ENCODE measurements at places on chromosomes 7 and 10.

DNA sequence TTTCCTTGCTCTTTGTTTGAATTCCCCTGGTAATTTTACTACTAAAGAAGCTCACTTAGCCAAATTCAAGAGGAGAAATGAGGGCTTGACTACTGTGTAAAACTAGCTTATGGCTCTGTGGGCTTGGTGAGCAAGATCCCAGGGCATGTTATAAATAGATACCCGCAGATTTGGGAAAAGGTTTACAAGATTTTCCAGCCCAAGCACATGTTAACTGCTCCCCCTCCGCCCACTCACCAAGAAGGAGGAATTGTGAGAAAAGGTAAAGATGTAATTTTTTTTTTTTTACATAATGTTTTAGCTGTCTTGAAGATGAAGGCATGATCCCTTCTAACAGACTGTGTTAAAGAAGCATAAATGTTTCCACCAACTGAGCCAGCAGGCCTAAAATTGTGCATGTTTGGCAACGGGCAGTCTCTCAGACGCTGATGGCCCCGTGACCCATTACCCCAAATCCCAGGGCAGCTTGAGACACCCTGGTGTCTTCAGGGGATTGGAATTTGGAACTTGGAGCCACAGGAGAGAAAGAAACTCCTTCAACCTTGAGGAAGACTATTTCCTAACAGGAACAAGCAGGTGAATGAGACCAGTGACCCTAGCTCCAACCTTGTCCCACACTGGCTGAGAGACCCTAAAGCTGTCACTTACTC lies 429.8 kb upstream of the CELF2 start:
- DNase-seq: no peak

GRCh38 chr7:37448636-37449361 lies at the start of gene ELMO1:
ELMO1 (minus strand) TSS chr7:37448864; CDS start chr7:37342690, 106,174 bp downstream.
- peak; percentile 44 for DNase-seq

GRCh38 chr7:44172352-44172751 lies 16.9 kb downstream of the GCK start:
- DNase-seq: peak; percentile 13

DNA sequence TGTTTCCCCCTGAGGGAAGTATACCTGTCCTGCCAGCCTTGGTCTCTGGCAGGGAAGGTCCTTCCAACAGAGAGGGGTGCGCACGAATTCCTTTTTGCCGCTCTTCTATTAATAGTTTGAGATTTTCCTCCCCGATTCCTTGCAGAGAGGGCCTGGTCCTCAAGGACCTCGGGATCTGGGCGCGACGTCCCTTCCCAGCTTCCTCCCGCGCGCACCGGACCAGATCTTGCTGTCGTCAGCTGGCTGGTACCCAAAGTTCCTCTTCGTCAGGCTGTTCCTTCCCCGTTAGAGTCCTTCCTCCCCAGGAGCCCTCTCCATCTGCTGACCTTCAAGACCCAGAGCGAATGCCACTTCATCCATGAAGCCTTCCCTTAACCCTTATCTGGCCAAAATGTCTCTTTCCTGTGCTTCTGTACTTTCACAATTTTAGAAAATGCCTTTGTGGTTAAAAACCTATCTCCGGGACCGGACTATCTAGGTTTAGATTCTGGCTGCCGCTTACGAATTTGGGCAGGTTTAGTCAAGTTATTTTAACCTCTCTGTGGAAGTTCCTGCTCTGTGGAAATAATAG lies 851 bp upstream of the GOT1 start:
- DNase-seq: peak; percentile 49

- DNase-seq: no peak
Observed at GRCh38 chr10:126536656-126537055, 133.8 kb downstream of the C10orf90 start.

DNA sequence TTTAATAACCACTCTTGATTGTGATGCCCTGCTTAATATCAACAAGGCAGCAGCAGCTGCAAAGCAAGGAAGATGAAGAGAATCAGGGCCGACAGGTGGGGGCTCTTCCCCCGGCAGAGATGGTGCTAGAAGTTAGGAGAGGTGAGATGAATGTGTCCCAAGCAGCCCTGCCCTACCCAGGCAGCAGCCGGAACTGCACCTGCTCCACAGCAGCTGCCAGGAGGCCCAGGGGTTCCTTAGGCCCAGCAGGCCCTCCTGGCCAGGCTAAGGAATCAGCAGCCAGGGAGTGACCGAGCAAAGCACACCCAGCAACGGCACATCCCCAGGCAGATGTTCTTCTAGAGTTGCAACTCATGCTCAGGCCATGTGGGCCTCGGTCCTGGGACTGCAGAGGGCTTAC lies 17.9 kb downstream of the AFAP1L2 start:
- no peak for DNase-seq

DNA sequence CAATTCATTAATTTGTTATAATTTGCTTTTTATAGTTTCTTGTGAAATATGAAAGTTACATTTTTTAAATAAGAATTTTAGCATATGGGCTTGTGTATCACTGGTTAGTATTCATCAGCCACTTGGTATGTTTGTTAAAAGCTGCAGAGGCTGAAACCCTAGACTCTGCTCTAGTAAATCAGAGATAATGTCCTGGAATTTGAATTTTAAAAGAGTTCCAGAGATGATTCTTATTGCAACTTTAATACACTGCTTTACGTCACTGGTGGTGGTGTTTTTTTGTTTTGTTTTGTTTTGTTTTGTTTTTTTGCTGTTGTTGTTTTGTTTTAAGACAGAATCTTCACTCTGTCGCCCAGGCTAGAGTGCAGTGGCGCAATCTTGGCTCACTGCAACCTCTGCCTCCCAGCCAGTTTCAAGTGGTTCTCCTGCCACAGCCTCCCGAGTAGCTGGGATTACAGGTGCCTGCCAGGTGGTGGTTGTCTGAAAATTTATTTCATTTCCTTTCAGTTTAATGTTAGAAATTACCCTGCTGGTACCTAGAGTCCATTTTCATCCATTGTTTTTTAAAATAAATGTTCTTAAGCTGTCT lies 43.8 kb downstream of the PTPN12 start:
- no peak for DNase-seq

DNA sequence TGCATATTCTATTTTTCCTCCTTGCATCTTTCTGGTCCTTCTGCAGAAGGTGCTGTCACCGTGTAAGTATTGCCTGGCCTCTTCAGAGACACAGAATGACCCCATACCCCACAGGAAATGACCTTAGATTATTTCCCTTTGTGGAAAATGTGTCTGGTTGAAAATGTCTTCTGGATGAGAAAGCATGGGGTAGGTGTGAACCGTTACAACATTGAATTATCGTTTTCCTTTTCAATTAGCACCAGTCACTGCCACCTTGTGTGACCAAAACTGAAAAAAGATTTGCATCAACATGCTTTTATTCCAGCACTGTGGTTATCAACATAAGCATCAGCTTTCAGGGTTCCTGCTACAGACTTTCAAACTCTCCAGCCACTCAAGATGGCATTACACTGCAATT lies 58.0 kb upstream of the CELF2 start:
- no peak for DNase-seq

DNA sequence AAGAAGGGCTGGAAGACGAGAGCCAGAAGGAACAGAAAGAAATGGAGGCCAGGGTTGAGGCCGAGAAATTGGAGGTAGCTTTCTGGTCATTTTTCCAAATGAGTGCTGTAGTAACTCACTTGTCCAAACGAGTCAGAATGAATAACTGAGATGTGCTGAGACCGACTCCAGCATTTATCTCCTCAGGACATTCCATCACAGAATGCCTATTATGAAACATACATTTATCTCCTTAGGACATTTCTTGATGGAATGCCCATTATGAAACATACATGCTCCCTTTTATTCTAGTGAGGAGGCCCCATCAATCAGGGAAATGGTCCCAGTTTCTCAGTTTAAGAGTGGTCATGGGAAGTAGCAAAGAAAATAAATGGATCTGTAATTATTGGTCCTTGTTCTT lies 16.5 kb downstream of the AVL9 start:
- DNase-seq: no peak

GRCh38 chr10:97411406-97411805 lies 10.3 kb upstream of the RRP12 start:
- DNase-seq: no peak

DNA sequence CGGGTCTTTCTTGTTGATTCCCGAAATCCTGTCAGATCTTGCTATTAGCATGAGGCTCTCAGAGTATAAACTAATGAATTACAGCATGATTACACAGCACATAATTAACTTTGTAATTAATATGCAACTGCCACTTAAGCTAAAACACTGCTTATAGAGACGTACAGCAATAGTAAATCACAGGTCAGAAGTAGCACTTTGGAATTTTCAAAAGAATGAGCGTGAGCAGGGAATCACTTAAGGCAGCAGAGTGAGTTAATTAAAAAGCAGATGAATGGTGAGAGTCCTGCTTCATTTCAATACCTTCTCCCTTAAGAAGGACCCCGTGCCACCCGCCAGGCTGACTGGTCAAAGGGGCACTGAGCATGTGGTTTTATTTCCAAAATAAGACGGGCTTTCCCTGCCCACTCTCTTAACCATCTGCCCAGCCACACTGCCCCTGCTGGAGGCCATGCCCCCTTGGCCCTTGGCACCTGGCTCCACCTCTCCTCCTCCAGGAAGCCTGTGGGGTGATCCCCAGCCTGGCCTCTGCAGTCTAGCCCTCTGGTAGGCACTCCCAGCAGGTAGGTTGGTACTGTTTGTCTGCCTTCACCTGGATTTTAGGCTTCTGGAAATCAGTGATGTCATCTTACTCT lies 117.8 kb downstream of the ZMIZ1 start:
- DNase-seq: no peak

GRCh38 chr10:126013489-126014281 lies 117.3 kb downstream of the FANK1 start:
- DNase-seq: peak; percentile 78

GRCh38 chr10:116154651-116155050 lies 118.4 kb downstream of the GFRA1 start:
- DNase-seq: no peak

DNA sequence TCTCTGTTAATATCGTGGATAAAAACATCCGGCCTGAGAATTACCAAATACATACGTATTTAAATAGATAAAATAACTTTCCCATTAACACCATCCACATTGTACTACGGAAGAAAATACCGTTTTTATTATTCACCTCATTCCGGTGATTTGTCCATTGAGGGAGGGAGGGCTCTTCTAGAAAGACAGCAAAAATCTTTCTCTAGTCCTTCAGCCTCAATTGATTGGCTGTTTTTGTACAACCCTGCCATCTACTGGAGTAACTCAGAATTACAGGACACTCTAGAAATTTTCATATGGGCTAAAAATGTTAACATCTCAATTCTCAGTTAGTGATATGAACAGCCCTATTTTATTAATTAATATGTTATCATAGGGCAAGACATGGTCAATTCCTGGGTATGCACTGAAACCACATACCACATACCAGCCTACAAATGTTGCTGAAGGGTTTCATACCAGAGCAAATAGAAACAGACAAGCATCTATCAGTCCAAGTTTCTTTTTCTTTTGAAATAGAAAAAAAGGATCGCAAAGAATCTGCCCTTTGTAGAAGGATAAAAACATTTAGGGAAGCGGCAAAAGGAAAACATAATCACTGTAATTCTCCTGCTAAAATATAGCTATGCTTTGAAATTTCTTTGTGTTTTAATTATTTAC lies 55.8 kb upstream of the CDCA7L start:
- DNase-seq: no peak

- no peak for DNase-seq
Observed at GRCh38 chr7:107315716-107316220, 147.0 kb downstream of the HBP1 start.

DNA sequence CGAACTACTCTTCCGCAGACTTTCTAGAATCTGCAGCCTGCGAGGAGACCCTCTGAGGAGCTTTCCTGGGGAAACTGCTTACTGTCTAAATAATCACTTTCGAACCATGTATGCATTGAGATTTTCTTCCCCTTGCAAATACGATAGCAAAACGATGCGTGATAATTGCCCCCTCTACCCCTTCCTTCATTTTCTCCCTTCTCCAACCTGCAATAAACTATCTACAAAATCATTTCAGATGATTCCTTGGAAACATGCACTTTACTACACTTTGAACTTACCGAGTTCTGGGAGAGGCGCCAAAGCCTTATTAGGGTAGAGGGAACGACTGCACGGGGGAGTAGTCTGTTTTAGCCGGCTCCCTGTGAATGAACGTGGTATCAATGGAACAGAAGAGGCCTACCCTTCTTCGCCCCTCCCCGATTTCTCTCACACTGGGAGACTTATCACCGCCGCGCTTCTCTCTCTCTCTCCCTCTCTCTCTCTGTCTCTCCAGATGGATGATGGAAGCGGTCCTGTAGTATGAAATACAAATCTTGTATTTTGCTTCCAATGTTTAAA lies at the start of gene FGFBP3:
TSS of gene FGFBP3 (minus strand) at position 370 of the 561 bp plus-strand sequence. CDS start 517 bp downstream, outside the sequence.
- no peak for DNase-seq

- no peak for DNase-seq
Observed at GRCh38 chr10:127069436-127069835, 127.0 kb downstream of the INSYN2A start.

GRCh38 chr7:134428942-134429341 lies 30.0 kb downstream of the AKR1B1 start:
- no peak for DNase-seq

DNA sequence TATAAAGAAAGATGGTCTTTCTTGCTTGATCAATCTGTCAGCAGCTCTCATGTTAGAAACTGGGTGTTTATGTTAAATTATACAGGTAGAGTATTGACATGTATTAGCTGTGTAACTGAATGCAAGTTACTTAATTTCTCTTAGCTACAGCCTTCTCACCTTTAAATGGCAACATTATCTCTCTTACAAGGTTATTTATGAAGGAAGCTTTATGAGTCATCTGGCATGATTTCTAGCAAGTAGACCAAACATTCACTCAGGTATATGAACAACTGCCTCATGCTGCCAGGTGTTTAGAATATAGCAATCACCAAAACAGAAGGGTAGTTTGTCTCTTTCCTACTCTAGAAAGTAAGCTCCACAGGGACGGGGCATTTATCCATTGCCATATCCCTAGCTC lies 8.5 kb downstream of the ARL4A start:
- no peak for DNase-seq

DNA sequence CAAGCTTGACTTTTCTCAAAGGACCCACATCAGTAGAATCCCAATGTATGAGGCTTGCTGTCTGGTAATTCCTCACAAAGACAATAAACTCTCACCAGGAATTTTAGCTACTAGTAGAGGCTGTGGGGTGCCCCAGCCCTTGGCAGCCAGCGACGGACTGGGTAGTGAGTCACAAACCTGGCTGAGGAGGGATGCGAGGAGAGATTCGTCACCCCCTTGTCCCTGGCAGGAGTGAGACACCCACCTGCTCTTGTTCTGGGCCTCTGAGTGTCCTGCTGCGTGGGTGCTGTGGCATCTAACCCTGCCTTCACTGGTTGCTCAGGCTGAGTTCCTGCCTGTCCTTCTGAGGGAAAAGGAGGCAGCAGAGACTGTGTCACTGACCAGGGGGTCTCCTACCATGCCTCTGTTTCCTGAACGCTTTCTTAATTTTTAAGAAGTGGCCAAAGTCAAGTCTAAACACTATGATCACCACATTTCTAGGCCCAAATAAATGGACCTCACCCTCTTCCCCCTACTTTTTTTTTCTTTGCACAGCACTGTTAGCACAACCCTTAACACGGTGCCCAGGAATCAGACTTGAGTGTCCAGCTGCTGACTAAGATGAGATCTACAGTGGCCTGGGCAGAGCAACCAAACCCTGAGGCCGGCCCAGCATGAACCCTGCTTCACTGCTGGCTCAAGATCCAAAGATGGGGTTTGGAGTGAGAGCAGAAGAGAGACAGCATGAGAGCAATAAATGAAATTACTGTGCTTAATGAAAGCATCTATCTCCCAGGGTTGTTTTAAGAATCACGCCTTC lies 146.4 kb downstream of the ANLN start:
- DNase-seq: peak; percentile 6

All from SJSA1 (cell line).